Gastroesophageal sphincter (tissue), 4 donors: ENCODE measurements at places on chromosomes 12 and 14. TPM values are rescaled to one million over a fixed set of nuclear protein-coding genes. Genes with fewer than 3 reads are reported as not detected.

DNA sequence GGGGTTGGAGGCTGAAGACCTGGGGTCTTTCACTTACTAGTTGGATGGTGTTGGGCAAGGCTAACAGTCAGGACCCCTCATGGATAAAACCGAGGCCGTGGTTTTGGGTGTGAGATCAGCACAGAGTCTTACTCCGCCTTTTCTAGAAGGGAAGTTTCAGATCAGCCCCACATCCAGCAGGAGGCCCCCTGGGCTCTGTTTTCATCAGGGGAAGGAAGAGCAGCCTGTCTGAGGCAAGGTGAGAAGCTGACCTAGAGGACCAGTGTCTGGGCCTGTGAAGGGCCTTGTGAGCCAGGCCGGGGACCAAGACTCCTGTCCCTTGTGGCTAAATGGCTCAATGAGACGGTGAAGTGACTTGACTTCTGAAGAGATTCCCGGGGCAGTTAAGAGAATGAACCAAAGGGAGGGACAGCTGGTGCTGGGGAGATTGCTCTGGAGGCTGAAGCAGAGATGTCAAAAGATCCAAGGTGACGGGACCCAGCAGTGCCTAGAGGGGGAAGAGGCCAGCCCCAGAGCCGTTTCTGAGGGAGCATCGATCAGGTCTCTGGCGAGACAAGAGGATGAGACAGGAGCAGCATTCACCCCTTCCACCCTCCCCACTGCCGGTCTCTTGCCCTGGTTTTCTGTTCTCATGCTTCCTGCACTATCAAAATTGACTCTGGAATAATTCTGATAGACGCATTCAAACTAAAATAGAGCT is 40.1 kb upstream of the TSPAN9 start:
- ATAC-seq: no peak

DNA sequence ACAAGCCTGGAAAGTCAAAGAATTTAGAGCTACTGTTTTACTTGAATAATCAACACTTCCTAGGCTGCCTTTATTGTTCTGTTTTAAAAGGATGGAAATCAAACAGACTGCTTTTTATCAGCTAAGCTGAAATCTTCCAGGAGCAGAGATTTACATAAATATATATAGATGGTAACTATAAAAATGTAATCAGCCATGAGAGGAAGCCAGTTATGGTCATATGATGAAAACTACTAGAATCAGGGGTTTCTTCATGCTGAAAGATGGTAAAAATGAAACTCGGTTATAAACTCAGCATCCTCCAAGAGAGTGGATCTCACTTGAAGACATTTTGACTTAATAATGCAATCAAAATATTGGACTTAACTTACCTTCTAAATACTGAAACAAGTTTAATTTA is 413.0 kb downstream of the GXYLT1 start:
- ATAC-seq: no peak

- ATAC-seq: no peak
Measured at GRCh38 chr12:93664573-93665138, 12.5 kb upstream of the CRADD start.

- no peak for ATAC-seq
Measured at GRCh38 chr12:67735868-67736267, 87.3 kb downstream of the DYRK2 start.

- ATAC-seq: no peak
Measured at GRCh38 chr12:39643052-39643451, 23.4 kb upstream of the ABCD2 start.

DNA sequence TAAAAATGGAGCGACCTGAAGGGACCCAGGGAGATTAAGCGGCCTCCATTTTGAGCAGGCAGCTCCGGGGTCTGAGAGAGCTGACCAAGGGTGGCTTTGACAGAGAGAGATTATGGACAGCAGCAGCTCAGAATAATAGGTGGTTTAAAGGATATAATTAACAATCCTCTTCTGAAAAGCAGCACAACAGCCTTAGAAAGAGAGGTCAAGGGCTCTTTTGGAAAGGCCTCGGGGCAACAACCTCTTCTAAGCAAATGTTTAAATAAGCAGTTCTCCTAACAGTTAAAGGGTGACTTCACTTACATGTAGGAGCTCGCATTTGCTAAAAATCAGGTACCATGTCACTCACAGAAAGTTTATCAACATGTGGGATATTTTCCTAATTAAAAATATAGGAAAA is 87.2 kb upstream of the FRMD6 start:
- ATAC-seq: no peak

The PRB2 gene
- total RNA-seq: not detected

The TROAP gene
- total RNA-seq: 0.22 TPM

DNA sequence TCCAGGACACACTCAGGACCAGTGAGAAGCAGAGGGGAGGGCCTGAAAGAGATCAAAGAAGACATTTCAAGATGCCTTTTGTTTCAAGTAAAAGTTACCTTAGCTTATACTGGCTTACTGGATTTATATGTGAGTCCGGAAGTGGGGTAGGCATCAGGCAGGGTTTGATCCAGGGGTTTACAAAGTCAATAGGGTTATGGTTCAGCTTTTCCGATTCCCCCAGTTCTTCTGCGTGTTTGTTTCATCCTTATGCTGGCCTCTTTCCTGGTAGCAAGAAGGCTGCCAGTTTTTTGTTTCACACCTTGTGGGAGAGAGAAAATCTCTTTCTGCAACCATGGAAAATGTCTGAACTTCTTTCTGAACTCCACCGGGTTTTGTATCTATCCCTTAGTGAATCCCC is 126.3 kb downstream of the ESRRB start:
- no peak for ATAC-seq

The ABCD2 gene
- total RNA-seq: 2.0 TPM

The TPH2 gene
- not detected for total RNA-seq

DNA sequence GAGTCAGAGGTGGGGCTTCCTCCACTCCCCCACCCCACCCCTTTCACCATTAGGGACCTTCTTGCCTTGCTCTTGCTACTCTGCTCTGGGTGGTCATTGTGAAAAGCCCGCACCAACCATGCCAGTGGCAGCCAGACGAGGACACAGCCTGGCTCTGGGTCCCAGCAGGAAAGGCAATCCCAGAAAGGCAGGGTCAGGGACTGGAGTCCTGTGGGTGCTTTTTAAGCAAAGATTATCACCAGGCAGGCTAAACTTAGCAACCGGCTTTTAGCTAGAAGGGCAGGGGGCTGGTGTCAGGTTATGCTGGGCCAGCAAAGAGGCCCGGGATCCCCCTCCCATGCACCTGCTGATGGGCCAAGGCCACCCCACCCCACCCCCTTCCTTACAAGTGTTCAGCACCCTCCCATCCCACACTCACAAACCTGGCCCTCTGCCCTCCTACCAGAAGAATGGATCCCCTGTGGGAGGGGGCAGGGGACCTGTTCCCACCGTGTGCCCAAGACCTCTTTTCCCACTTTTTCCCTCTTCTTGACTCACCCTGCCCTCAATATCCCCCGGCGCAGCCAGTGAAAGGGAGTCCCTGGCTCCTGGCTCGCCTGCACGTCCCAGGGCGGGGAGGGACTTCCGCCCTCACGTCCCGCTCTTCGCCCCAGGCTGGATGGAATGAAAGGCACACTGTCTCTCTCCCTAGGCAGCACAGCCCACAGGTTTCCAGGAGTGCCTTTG is 1.2 kb upstream of the GAPDH start:
- peak; percentile 32 for ATAC-seq

- ATAC-seq: no peak
Measured at GRCh38 chr14:57495416-57495815, 1.8 kb upstream of the CCDC198 start.

The GRIP1 gene
- 17.8 TPM for total RNA-seq

GRCh38 chr14:106690333-106690891 is 1164.0 kb downstream of the TMEM121 start:
- ATAC-seq: no peak

- ATAC-seq: no peak
Measured at GRCh38 chr12:58950739-58951100, 30.4 kb upstream of the LRIG3 start.

The CRIP2 gene
- 418 TPM for total RNA-seq

The NTS gene
- total RNA-seq: 0.47 TPM

The VRK1 gene
- total RNA-seq: 17.3 TPM

The GLT8D2 gene
- 15.1 TPM for total RNA-seq

- ATAC-seq: no peak
Measured at GRCh38 chr12:49261721-49262120, 3.2 kb upstream of the TUBA1C start.

DNA sequence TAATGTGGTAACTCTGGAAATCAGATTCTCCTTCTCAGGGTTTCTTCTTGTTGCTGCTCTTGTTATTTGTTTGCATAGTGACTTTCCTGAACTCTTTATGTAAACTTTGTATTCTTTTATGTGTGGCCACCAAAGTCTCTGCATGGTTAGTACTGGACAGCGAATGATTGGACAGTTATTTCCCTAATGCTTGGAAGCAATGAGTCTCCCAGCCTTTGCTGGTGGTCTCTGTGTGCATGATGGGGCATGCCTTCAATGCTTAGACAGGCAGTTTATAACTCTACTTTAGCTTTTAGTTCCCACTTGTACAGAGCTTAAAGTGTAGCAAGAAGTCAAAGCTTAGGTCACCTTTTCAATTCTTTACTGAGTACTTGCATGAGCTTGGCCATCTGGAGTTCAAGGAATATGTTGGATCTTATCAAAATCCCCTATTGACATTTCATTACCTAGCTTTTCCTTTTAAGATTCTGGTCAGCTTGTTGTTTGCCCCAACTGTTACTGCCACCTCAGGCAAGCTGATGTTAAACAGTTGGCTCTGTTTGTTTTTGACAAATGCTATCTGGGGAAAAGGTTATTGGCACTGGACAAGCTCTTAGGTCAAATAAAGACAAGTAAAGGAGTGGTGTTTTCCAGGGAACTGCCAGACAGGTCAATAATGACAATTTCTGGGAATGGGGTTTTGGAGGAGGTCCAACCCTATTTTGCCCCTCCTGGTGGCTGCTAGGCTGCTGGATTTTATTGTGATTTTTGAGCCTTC is 12.3 kb downstream of the CCDC91 start:
- no peak for ATAC-seq

GRCh38 chr12:104063712-104064030 is 660 bp upstream of the HCFC2 start:
- peak; percentile 14 for ATAC-seq

The PDE3A gene
- 194 TPM for total RNA-seq

GRCh38 chr12:28558250-28558649 is 368.0 kb downstream of the CCDC91 start:
- ATAC-seq: no peak

The NYNRIN gene
- 9.3 TPM for total RNA-seq

The ST8SIA1 gene
- 9.4 TPM for total RNA-seq

- peak; percentile 70 for ATAC-seq
Measured at GRCh38 chr12:132622437-132623071, 4.0 kb downstream of the P2RX2 start.

GRCh38 chr14:100117633-100118395 is 41.6 kb downstream of the DEGS2 start:
- ATAC-seq: no peak

The MAP1LC3B2 gene
- total RNA-seq: 1.8 TPM

GRCh38 chr12:106358396-106359241 is 1.1 kb downstream of the POLR3B start:
- ATAC-seq: peak; percentile 12

- ATAC-seq: no peak
Measured at GRCh38 chr14:99195602-99196309, 76.2 kb downstream of the BCL11B start.

DNA sequence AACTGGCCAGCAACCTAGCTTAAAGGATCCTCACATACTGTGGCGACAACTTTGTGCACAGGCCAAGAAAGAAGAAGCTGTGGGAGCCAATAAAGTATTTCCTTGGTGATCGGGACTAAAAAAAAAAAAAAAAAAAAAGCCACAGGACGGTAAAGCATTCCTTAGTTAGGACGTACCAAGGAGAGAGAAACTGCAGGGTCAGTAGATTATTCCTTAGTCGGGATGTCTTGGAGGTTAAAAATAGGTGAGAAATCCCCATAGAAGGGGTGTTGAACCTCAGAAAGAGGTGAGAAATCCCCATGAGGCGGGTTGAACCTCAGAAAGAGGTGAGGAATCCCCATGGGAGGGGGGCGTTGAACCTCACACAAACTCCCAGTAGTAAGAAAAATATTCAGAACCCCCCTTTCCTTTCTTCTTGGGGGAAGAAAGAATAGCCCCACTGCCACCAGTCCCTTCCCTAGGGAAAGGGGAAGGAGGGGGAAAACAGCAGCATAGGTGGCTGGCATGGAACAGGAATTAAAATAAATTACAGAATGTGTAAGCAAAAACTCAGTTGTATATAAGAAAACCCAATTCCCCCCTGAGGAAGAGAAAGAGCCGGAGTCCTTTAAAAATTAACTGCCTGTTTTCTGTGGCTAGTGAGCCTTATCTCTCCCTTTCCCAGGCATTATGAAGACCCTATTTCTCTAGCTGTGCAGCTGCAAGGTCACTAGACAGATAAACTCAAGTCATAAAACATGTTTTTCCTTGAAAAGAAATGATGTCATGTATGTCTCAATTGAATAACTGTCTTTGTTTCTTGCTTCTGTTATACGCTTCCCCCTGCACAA is 26.8 kb downstream of the KLRK1 start:
- ATAC-seq: no peak

- peak; percentile 48 for ATAC-seq
Measured at GRCh38 chr14:99554184-99554583, 49.8 kb downstream of the CCDC85C start.

GRCh38 chr14:90981636-90982035 is 78.8 kb downstream of the RPS6KA5 start:
- no peak for ATAC-seq

GRCh38 chr12:50991291-50991690 is 34.9 kb downstream of the SLC11A2 start:
- ATAC-seq: no peak

DNA sequence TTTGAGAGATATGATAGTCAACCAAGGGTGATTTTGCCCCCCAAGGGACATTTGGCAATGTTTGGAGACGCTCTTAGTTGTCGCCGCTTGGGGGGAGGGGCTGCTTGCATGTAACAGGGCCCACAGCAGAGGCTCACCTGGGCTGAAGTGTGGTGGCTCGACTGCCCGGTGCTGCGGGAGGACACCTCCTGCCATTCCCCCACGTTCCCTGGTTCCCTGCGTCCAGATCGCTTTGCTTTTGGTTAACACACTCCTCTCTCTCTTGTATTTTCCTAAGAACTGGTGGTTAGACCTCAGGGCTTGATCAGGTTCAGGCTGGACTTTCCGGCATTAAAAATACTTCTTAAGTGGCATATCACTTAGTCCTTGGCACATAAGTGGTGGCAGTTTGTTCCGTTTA is 18.9 kb downstream of the PPP2R5C start:
- no peak for ATAC-seq

The ABHD12B gene
- not detected for total RNA-seq
